Type B pancreatic cell (in vitro differentiated cells): ENCODE measurements at places on chromosomes 6 and 20. TPM values are rescaled to one million over a fixed set of nuclear protein-coding genes. Genes with fewer than 3 reads are reported as not detected.

GRCh38 chr6:154572556-154572955 lies 62.1 kb upstream of the CNKSR3 start:
- DNase-seq, result no peak

- no peak for DNase-seq
These were observed 817.1 kb downstream of the KIF16B start for GRCh38 chr20:15756002-15756753.

GRCh38 chr6:305371-306206 lies 13.3 kb downstream of the DUSP22 start:
- no peak for DNase-seq

GRCh38 chr6:105791583-105792318 lies 294.4 kb upstream of the PRDM1 start:
- DNase-seq, result no peak

DNA sequence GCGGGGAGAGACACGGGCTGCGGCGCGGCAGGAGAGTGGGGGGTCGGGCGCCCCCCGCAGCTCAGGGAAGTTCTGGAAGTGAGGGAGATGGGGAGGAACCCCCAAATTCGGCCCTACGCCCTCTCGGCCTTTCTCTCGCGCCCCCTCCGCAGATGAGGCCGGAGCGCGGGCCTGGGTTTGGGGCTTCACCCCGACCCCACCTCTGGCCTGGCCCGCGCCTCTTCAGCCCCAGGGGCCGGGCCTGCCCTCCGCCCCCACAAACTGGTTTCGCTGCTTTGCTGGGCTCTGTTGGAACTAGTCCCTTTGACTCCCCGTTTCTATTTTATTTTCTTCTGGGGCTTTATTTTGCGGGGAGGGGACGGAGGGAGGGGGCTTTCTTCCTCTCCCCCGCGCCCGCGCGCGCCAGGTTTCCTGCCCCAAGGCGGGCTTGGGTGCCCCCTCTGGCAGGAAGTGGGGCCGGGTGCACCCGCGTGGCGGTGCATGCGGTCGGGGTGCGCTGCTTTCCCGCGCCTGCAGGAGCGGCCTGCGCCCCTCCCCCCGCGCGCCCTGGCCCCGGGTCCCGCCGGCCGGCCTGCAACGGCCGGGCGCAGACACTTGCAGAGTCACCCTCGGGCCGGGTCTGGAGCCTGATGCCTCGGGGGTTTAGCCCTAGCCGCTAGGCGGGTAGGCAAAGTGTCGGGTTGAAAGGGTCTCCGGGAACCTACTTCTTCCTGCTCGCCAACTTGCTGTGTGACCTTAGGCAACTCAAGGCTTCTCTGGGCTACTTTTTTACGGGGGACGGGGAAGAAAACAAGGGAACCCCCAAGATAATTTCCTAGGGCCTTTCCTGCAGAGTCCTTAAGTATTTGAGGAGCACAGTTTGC lies 1.3 kb downstream of the HMGA1 start:
- DNase-seq, result no peak

- no peak for DNase-seq
These were observed 312.5 kb upstream of the PLCB4 start for GRCh38 chr20:8756410-8756809.

GRCh38 chr6:155245831-155246230 lies 18.0 kb upstream of the CLDN20 start:
- DNase-seq, result no peak

- DNase-seq, result no peak
These were observed 43.4 kb downstream of the RALY start for GRCh38 chr20:34037121-34037520.

DNA sequence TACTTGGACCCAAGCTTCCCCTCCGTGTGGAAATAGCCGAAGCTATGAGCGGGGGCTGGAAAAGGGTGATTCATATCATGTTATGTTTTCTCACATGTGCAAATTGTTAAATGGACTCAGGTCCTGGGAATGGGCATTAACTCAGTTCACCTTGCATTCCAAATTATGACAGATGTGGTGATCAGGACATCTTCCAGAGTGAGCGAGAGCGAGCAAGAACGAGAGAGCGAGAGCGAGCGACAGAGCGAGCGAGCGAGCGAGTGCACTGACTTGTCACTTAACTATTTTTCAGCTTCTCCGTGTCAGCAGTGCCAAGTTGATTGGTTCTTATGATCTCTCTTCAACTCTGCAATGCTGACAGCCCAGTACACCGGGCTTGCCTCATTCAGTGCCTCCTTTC lies 437.4 kb upstream of the NRSN1 start:
- no peak for DNase-seq

GRCh38 chr6:55825402-55826051 lies 49.9 kb downstream of the BMP5 start:
- no peak for DNase-seq

GRCh38 chr6:33236852-33237251 lies 28.6 kb downstream of the RING1 start:
- DNase-seq, result no peak

DNA sequence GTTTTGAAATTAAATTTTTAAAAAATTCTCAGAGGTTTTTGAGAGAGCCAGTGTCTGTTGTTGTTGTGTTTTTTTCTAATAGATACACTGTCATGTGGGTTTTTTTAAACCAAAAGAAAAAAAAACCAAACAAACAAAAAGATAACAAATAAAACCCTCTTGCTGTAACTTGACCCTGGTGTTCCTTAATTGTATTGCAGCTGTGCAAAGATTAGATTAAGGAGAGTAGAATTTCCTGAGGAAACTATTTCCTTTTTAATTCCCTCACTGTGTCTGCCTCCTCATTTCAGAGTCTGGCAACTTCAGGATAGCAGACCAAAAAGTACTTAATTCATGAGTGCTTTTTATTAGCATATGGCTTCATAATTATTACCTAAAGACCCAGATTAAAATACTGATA lies 281.9 kb downstream of the EPM2A start:
- DNase-seq, result no peak

GRCh38 chr20:8492173-8492572 lies 360.1 kb downstream of the PLCB1 start:
- no peak for DNase-seq

- no peak for DNase-seq
These were observed 106.3 kb downstream of the RFX6 start for GRCh38 chr6:116983375-116983774.

DNA sequence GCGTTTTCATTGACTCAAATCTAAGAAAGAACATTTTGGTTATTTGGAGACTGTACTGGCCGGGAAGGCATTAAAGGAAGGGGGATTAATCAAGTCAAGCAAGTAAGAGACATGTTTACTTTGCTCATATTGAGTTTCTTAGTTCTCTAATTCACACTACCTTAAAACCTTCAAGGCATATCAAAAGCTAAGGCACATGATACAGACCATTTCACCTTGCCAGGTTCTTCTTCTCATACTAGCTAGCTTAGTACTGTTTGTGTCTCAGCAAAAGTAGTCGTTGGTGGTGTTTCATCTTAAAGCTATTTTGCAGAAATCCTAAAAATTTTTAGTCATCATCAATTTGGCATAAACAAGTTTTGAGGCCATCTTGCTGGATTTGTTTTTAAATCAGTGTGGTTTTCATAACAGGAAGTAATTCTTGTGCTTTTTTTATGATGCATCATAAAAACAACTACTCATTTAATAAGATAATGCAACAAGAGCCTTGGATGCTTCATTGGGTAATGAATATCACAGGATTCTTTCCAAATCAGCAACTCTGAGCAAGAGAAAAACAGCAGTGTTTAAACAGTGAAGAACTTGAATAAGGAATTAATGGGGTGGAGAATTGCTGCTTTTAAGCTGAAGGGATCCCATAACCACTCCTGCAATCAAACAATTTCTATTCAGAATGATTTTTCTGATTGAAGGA lies 425.3 kb downstream of the EPM2A start:
- DNase-seq, result no peak

DNA sequence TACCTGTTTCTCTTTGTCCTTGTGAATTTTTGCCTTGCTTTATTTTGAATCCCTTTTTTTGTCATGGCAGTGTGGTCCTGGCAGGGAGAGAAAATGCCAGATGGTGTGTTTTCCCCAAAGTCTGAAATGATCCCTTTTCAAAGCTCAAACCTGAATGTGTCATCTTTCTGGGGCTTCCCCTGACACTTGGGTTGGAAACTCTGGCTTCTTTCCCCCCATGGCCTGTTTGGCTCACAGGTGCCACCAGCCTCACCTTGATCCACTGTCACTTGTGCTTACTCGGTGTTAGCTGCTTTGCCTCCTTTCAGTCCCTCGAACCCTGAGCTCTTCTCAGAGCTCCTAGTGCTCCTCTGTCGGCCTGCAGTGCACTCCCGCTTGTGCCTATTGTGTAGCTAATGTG lies 22.3 kb downstream of the MYBL2 start:
- no peak for DNase-seq

- no peak for DNase-seq
These were observed 4.9 kb downstream of the GTPBP2 start for GRCh38 chr6:43623880-43624785.

- DNase-seq, result no peak
These were observed 2.1 kb upstream of the CHRNA4 start for GRCh38 chr20:63363013-63363957.

DNA sequence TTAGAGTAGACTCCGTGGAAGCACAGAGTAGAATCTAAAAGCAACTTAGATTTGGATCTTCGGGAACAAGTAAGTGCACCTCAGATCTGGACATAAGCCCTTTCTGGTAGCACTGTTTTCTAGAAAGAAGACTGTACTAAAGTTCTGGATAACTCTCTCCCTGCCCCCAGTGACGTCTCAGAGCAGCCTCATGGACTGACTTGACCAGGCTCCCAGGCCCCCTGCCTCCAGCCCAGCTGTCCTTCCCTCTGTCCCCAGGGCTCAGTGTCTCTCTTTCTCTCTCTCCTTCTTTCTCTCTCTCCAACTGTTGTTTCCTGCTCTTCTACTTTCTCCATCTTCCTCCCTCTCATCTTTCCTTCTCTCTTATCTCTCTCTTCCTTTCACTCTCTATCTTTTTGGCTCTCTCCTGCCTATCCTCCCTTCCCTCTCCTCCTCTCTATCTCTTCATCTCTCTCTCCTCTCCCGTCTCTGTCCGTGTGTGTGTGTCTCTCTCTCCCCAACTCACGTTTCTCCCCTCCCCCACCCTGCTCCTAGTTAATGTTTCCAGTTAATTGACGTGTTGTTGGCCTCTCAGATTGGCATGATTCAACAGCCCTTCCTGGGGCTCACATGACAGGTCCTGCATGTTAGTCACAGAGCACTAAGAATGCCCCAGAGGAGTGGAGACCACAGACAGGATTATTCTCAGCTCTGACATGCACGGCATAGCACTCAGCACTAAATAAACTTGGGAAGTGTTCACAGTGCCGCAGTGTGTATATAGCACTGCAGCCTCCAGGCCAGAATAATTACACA lies 180.4 kb upstream of the FOXQ1 start:
- no peak for DNase-seq

- DNase-seq, result no peak
These were observed 608.9 kb downstream of the PRKN start for GRCh38 chr6:162118706-162119105.

DNA sequence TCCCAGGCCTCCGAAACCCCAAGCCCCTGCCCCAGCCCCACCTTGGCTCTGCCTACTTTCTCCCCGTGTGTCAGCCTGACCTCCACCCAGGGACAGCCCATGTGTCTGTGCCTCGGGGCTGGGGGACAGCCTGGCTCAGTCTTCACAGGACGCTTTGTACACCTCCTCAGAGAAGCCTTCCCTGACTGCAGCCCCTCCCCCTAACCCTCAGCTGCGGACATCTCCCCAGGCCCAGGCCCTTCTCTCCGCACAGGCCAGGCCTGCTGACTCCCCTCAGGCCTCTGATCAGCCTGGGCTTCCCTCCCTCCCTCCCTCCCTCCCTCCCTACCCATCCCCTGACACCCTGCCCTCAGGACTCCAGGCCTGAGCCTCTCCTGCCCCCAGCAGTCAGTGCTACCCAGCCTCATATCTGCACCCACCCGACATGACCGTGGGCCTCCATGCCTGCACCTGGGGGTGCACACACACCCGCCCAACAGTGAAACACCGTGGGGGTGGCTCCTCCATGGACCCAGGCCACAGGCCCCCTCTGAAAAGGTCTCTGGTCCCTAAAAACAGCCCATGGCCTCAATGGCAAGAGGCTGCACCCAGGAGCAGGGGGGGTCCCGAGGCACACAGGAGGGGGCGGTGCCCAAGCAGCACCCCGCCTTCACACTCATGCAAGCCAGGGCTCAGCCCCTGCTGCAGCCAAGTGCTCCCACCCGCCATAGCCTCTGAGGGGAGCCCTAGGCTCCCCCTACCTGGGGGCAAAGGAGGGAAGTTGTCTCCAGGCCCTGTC lies 12.9 kb downstream of the LAMA5 start:
- no peak for DNase-seq

DNA sequence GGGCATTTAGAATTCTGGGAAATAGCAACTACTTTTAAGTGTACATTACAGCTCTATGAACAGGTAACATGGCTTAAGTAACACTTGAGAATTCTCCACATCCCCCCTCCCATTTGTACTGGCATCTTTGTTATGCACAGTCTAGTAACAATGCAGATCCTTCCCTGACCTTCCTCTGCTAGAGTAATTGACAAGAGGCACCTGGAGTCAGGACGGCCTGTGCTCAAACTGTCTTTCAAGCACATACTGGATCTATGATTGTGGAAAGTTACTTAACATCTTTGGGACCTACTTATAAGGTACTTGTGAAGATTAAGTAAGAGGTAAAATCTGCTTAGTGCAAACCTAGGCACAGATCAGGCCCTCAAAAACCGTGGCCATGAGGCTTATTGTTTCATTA lies 21.9 kb upstream of the GSTA3 start:
- no peak for DNase-seq

DNA sequence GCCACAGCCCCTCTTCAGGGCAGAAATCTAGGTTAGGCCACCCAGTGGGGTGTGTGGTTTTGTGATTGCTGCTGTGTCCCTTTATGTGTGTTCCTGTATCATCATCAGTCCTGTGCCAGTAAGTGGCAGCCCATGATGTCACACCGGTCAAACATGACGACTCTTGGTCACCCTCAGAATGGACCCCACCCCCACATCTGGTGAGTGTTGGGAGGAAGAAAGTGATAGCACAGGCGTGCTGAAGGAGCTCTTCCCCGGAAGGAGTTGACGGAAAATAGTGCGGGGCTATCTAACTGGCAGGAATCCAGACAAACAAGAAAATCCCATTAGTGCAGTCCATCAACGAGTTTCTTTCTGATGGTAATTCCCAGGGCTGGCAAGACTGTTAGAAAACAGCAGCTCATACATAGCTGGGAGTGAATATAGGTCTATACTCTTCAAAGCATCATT lies 33.4 kb upstream of the IL17A start:
- no peak for DNase-seq

Gene PPP1R3G
- 0.19 and 0.45 TPM in 2 replicates for total RNA-seq

Gene CAP2
- total RNA-seq, result 6.1 and 9.3 TPM in 2 replicates

Gene PSORS1C1
- not detected in 2 replicates for total RNA-seq

Gene HSF2
- total RNA-seq, result 10.1 and 22.5 TPM in 2 replicates

Gene WFDC10B
- not detected in 2 replicates for total RNA-seq

Gene SCRT2
- 0.36 TPM in 1 of 2 replicates, not detected in the other for total RNA-seq

Gene RSPO4
- total RNA-seq, result 0.19 and 2.4 TPM in 2 replicates

Gene TTK
- total RNA-seq, result 13.4 and 32.1 TPM in 2 replicates
